ENCODE measurements at places on chromosomes 16 and 17. TPM values are rescaled to one million over a fixed set of nuclear protein-coding genes. Genes with fewer than 3 reads are reported as not detected.

- H3K36me3 ChIP-seq = no peaks in the 10 kb centered on the region
- no peak for DNase-seq
- no peak overlapping the region for H3K27ac ChIP-seq
- no peak overlapping the region for H3K4me3 ChIP-seq
- no peaks in the 10 kb centered on the region for H3K4me1 ChIP-seq
Observed at GRCh38 chr17:72732893-72733618, 359.4 kb downstream of the SLC39A11 start.

DNA sequence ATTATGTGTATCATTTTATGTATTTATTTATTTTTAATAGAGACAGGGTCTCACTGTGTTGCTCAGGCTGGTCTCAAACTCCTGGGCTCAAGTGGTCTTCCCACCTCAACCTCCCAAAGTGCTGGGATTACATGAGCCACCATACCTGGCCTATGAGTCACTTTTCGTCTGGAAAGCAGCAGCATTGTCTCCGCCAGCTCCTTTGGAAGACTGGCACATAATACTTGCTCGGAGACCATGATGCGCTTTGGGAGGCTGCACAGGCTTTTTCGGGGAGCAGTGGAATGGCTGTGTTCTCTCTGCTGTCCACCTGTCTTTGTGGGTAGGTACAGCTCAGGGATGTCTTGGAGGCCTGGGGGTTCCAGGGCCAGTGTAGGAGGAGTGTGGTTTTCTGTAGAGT is 102.2 kb downstream of the AATF start:
- no peaks in the 10 kb centered on the region for H3K27me3 ChIP-seq
- no peak for DNase-seq
- no peaks in the 10 kb centered on the region for H3K36me3 ChIP-seq
- H3K27ac ChIP-seq = no peak overlapping the region
- H3K4me3 ChIP-seq = no peak overlapping the region

The SIRT7 gene
- total RNA-seq = 17.0 TPM

DNA sequence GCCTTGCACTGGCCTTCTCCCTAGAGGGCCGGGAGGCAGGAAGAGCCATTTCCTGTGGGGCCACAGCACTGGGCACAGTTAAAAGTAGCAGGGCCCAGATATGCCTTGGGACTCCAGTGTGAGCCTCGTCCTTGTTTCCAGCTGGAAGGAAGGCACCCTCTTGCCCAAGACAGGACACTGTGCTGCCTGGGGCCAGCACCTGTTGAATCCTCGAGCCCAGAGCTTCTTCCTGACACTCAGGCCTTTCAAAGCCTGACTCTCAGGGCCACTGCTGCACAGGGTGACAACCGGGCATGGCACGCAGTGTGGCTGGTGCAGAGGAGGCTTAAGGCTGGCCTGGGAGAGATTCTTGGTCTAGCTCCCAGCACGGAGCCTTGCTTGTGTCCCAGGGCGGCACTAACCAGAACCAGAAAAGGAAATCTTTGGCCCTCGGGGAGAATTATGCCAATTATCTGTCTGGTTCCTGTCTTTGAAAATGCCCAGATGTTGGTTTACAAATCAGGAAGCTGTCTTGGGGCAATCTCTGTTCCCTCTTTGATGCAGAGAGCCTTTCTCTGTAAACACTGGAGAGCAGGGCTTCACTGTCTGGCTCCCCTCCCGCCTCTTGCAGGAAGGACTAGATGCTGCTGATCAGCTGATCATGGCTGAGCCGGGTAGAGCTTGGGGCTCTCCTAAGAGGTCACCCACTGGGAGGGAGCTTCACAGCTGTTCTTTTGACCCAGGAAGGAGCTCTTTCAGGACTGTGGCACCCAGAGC is 11.1 kb downstream of the LDHD start:
- peaks cover 16% of the 10 kb centered on the region for H3K4me1 ChIP-seq
- H3K36me3 ChIP-seq = no peaks in the 10 kb centered on the region
- no peak for DNase-seq
- H3K4me3 ChIP-seq = no peak overlapping the region
- no peaks in the 10 kb centered on the region for H3K27me3 ChIP-seq

GRCh38 chr17:44439168-44439567 is 49.7 kb upstream of the ITGA2B start:
- no peaks in the 10 kb centered on the region for H3K36me3 ChIP-seq
- no peaks in the 10 kb centered on the region for H3K27me3 ChIP-seq
- DNase-seq = no peak
- H3K4me1 ChIP-seq = no peaks in the 10 kb centered on the region
- no peak overlapping the region for H3K27ac ChIP-seq
- no peak overlapping the region for H3K4me3 ChIP-seq

DNA sequence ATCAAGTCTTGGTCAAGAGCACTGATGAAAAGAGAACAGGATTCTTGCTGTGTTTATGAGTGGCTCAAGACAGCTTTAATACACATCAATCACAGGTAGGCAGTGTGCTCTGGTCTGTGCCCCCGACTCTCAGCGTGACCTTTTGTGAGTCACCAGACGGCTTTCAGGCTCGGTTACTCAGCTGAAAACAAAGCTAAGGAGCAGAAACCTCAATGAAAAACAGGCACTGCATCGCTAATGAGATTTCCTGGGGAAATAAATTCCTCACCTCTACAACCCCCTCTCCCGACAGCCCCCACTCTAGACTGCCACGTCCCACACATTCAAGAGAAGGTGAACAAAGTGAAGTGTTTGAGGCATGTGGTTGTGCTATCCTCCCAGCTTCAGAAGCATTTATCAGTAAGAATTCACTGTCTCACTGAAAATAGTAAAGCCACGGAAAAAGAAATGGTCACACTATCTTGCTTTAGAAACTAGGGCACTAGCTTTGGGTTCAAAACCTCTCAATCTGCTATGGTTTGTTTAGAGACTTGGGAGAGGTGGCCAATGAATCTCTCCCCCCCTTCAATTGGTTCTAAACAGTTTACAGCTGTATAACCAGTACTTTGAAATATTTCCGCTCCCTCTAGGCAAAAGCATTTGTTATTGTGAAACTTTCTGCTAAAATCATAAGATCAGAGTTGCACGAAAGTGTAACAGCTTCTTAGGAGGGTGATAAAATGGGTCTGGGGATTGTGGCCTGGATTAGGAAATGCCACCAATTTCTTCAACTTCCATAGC is 199.5 kb upstream of the PMFBP1 start:
- no peak overlapping the region for H3K27ac ChIP-seq
- H3K4me3 ChIP-seq = no peak overlapping the region
- no peak for DNase-seq
- no peaks in the 10 kb centered on the region for H3K27me3 ChIP-seq

GRCh38 chr16:11674001-11674817 is 6.0 kb downstream of the SNN start:
- H3K4me1 ChIP-seq = peaks cover 37% of the 10 kb centered on the region
- H3K4me3 ChIP-seq = no peak overlapping the region
- H3K36me3 ChIP-seq = no peaks in the 10 kb centered on the region
- H3K27me3 ChIP-seq = no peaks in the 10 kb centered on the region
- peak; percentile 33 for DNase-seq

DNA sequence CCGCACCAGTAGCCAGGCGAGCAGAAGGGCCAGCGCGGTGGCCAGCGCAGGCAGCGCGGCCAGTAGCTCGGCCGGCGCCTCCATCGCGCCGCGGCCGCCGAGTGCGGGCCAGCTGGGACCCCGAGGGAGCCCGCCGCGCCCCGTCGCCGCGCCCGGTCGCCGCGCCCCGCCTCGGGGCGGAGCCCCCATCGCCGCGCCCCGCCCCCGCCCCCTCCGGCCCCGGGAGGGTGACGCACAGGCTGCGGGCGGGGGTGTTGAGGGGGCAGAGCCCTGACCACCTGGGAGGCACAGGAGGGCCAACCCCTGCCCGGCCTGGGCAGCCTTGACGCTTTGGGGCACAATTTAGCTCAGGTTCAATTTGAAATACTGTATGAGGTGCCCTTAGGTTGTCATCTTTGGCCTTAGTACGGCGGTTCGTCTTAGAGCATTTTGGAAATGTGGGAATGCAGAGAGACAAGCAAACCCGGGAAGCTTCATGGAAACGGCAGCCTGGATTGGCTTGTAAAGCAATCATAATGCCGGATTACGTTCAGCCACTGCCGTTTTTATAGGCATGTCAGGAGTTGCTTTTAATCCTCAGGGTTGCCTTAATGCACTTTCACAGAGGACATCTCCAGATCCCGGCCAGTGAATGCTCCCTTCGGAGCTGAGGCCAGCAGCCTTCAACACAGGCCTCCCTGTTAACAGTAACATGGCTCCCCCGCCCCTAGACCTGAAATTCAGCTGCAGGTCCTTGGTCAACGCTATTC is at the start of gene MXRA7:
TSS of gene MXRA7 (minus strand) at position 103 of the 749 bp plus-strand sequence. CDS start at position 84, 19 bp downstream.
- no peaks in the 10 kb centered on the region for H3K36me3 ChIP-seq
- H3K27me3 ChIP-seq = no peaks in the 10 kb centered on the region
- peak; percentile 80 for DNase-seq
- peak within 1 kb of the TSS; percentile 87 for H3K4me3 ChIP-seq

DNA sequence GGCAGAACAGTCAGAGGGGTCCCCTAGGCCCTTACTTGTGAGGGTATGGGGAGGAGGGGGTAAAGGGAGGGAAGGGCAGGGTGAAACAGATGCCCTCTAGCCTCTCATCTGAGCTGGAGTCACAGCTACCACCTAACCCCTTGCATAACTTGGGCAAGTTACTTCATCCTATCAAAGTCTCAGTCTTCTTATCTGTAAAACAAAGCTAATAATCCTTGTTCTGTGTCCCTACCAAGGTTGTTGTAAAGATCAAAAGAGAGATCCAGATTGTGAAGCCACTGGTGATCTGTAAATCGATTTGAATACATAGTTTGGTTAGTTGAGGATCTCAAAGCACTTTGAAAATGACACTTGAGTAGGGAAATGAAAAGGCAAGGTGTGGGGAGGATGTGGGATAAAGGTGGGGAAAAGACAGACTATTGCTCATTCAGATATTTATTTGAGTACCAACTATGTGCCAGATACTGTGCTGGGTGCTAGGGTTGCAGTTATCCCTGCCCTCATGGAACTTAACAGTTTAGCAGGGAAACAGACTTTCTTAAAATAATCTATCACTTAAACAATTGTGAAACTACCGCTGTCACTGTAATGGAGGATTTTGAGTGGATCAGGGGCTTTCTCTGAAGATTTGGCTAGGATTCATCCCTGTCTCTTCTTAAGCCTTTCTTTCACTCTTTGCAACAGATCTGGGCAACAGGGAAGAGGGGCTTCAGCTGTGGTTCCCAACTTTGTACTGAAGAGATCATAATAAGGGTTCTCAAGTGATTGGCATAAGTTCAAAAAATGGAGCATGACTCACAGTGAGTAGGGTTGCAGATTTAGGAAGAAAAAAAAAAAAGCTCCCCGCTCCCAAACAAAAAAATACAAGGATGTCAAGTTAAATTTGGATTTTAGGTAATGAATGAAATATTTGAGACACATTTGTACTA is 3.0 kb downstream of the HEATR9 start:
- H3K4me1 ChIP-seq = no peaks in the 10 kb centered on the region
- H3K4me3 ChIP-seq = no peak overlapping the region
- H3K27ac ChIP-seq = no peak overlapping the region
- no peaks in the 10 kb centered on the region for H3K36me3 ChIP-seq

DNA sequence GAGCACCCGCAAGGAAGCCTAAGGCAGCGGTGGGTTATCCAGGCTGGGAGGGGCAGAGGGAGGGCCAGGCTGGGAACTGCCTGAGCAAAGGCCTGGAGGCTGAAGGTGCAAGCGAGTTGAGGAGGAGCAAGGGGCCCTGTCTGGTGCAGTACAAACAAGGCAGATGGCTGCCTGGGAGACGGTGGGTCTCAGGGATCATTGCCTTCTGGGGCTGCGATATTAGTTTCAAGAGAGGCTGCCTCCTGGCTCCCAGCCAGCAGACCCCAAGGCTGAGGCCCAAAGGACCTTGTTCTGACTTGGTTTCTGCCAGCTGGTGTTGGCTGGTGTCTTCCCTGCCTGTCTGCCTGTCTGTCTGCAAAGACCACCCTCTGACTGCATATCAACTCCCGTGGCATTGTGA is 154.0 kb downstream of the IRF8 start:
- no peak for DNase-seq
- H3K27me3 ChIP-seq = no peaks in the 10 kb centered on the region
- no peaks in the 10 kb centered on the region for H3K36me3 ChIP-seq
- H3K4me3 ChIP-seq = no peak overlapping the region

The MYH13 gene
- total RNA-seq = not detected

- no peaks in the 10 kb centered on the region for H3K36me3 ChIP-seq
- no peak overlapping the region for H3K4me3 ChIP-seq
- H3K27ac ChIP-seq = peak overlapping the region; percentile 16
- peaks cover 28% of the 10 kb centered on the region for H3K4me1 ChIP-seq
- no peaks in the 10 kb centered on the region for H3K27me3 ChIP-seq
- no peak for DNase-seq
Observed at GRCh38 chr17:50203604-50204345, 2.3 kb upstream of the COL1A1 start.

The CD300A gene
- total RNA-seq = 2.1 TPM

The ATP2C2 gene
- not detected for total RNA-seq

The PPP1R1B gene
- total RNA-seq = 0.43 TPM

GRCh38 chr17:67434061-67434525 is 57.0 kb downstream of the PITPNC1 start:
- H3K4me3 ChIP-seq = no peak overlapping the region
- no peak for DNase-seq
- no peaks in the 10 kb centered on the region for H3K36me3 ChIP-seq
- H3K27ac ChIP-seq = no peak overlapping the region

The SUZ12 gene
- 19.4 TPM for total RNA-seq

The PABPN1L gene
- not detected for total RNA-seq

The TRPV3 gene
- total RNA-seq = 1.9 TPM

GRCh38 chr17:47013341-47013740 is 34.3 kb upstream of the RPRML start:
- H3K4me3 ChIP-seq = no peak overlapping the region
- no peaks in the 10 kb centered on the region for H3K4me1 ChIP-seq
- DNase-seq = no peak
- no peak overlapping the region for H3K27ac ChIP-seq
- no peaks in the 10 kb centered on the region for H3K36me3 ChIP-seq

- no peaks in the 10 kb centered on the region for H3K36me3 ChIP-seq
- H3K4me3 ChIP-seq = no peak overlapping the region
- no peaks in the 10 kb centered on the region for H3K4me1 ChIP-seq
- no peak overlapping the region for H3K27ac ChIP-seq
- DNase-seq = no peak
Observed at GRCh38 chr17:43352579-43353331, 46.0 kb upstream of the ARL4D start.

The MPP2 gene
- total RNA-seq = 5.6 TPM

Measured in ovary (tissue), 10 donors.